ENCODE measurements at places on chromosomes 7 and 10. TPM values are rescaled to one million over a fixed set of nuclear protein-coding genes. Genes with fewer than 3 reads are reported as not detected.

The TMEM26 gene
- not detected for total RNA-seq

The TRIL gene
- not detected for total RNA-seq

The CCDC71L gene
- 14.1 TPM for total RNA-seq

The HGF gene
- total RNA-seq = 4.3 TPM

The ABHD11 gene
- 17.2 TPM for total RNA-seq

The SMURF1 gene
- 26.4 TPM for total RNA-seq

The EGR2 gene
- 11.7 TPM for total RNA-seq

The KCNMA1 gene
- not detected for total RNA-seq

The BMPR1A gene
- 5.6 TPM for total RNA-seq

The ZNF736 gene
- total RNA-seq = 22.8 TPM

The OR6B1 gene
- not detected for total RNA-seq

The TDRD1 gene
- not detected for total RNA-seq

The NRCAM gene
- total RNA-seq = not detected

The FXYD4 gene
- not detected for total RNA-seq

The ASZ1 gene
- total RNA-seq = not detected

The TRIM50 gene
- not detected for total RNA-seq

The OGDHL gene
- not detected for total RNA-seq

The SORCS3 gene
- 2.6 TPM for total RNA-seq

The C1GALT1 gene
- 60.1 TPM for total RNA-seq

The CALHM1 gene
- total RNA-seq = not detected

The BHLHA15 gene
- total RNA-seq = not detected

The LAMB4 gene
- total RNA-seq = not detected

The PDZD7 gene
- total RNA-seq = 2.8 TPM

The PTPRN2 gene
- 1.4 TPM for total RNA-seq

The EVX1 gene
- total RNA-seq = not detected

The CAV1 gene
- total RNA-seq = 0.39 TPM

The MKX gene
- total RNA-seq = not detected

The ELOVL3 gene
- not detected for total RNA-seq

The PLAU gene
- 0.78 TPM for total RNA-seq

The NPC1L1 gene
- total RNA-seq = 0.22 TPM

The SUFU gene
- total RNA-seq = 16.1 TPM

The HPSE2 gene
- total RNA-seq = not detected

The SERPINE1 gene
- not detected for total RNA-seq

The UMAD1 gene
- 14.5 TPM for total RNA-seq

The GPR26 gene
- total RNA-seq = not detected

The HMX2 gene
- not detected for total RNA-seq

The TACR2 gene
- not detected for total RNA-seq

The CARD11 gene
- total RNA-seq = 136 TPM

The SH2D4B gene
- 0.27 TPM for total RNA-seq

The ACTA2 gene
- total RNA-seq = 9.5 TPM

The LHFPL3 gene
- total RNA-seq = not detected

The OLAH gene
- total RNA-seq = 2.0 TPM

The PLXDC2 gene
- total RNA-seq = 1.5 TPM

The ANKRD30A gene
- total RNA-seq = not detected

The NIPSNAP2 gene
- total RNA-seq = 33.8 TPM

The PKD2L1 gene
- total RNA-seq = not detected

The SLC16A9 gene
- not detected for total RNA-seq

The RBM20 gene
- total RNA-seq = 1.7 TPM

The CALCR gene
- total RNA-seq = not detected

The IFIT1B gene
- total RNA-seq = not detected

The PAPOLB gene
- total RNA-seq = not detected
